Esophagus mucosa (tissue), 1 donor: ENCODE measurements at places on chromosomes 6 and 20.
A peak's percentile ranks its signal among the peaks of the same experiment; 100 is the strongest.

GRCh38 chr20:31515072-31515774, 981 bp downstream of the HM13 start:
- no peak for ATAC-seq

- ATAC-seq, result no peak
Measured at GRCh38 chr20:48685300-48685699, 142.5 kb downstream of the PREX1 start.

DNA sequence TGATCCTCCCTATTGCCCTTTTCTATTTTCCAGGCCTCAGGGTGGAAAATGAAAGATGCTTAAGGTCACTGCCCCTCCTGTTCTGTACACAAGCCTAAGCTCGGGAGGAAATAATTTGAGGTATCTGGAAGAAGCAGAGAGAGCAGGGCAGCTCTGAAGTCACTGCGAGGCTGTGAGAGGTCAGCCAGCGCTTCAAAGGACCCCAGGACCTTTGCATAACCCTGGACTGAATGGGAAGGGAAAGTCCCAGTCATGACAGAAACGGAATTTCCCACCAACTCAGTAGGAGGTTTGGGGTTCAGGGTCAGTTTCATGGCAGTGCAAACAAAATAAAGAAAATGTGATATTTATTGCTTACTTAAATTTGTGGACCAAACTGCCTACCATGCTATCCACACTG, 58.1 kb downstream of the LRFN2 start:
- no peak for ATAC-seq

DNA sequence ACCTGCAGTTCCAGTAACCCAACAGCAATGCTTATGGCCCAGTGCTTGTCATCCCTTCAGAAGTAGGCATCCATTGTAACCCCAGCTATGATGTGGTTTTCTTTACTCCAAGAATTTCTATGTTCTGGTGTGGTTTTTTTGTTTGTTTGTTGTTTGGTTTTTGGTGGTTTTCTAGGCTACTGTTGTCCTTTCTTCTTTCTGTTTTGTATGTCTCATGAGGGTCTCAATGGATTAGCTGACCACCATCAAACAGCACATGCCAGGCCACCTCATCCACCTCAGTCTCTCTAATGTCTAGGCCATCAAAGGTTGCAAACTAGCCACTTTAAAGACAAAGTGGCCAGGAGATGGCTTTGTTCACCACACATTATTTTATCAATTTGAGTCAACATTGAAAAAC, 59.4 kb upstream of the TMEM30A start:
- ATAC-seq, result no peak

DNA sequence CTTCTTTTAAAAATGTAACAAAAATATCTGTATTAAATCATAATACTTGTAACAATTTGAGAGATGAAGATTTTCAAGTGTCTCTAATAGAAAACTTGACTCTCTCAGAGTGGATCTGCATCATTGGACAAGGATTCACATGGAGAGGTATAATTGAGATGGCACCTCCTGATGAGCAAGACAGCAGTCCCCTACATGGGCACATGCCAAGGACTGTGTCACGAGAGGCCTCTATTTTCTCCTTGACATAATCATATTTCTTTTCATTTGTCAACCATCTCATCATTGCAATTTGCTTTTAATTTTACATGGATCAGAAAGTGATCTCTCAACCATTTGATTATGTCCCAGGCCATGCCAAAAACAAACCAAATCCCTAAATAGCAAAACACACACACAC, 206.8 kb upstream of the THEMIS start:
- no peak for ATAC-seq

DNA sequence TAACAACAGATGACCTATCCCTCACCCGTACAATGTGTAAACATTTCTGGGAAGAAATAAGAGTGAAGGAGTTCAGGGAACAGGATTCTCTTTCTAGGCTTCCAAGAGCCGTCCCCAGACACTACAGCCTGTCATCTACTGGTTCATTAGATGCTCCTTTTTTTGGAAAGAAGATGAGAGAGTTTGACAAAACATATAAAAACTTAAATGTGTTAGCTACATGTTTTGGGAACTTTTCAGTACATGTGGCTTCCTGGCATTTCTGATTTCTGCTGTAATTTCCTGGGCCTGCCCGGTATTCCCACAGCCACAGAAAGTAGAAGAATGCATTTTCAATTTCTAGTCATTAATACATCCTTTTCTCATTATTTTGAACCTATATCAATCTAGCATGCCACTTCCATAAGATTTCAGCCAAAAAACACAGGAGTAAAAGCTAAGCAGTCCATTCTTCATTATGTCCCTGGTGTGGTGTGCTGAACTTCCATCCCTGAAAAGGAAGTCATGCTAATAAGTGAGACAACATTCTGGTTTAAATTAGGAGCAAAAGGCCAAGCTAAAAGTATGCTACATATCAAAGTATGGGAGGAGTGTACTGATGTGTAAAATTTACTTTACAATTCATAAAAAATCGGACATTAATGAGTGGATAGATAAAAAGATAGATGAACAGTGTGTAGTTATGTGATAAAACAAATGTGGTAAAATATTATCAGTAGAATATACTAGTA, 198.2 kb downstream of the WDR27 start:
- no peak for ATAC-seq

DNA sequence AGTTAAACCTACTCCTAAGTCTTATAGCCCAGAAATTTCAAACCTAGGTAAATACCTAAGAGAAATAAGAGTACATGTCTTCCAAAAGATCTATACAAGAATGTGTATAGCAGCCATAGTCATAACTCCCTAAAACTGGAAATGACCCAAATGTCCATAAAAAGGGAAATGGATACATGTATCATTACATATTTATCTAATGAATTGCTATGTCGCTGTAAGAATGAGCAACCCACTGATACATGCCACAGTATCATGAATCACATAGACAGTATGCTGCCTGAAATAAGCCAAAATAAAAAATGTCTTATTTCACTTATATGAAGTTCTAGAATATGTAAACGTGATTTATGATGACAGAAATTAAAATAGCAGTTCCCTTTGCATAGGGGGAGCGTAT, 679.5 kb downstream of the MAFB start:
- ATAC-seq, result no peak

DNA sequence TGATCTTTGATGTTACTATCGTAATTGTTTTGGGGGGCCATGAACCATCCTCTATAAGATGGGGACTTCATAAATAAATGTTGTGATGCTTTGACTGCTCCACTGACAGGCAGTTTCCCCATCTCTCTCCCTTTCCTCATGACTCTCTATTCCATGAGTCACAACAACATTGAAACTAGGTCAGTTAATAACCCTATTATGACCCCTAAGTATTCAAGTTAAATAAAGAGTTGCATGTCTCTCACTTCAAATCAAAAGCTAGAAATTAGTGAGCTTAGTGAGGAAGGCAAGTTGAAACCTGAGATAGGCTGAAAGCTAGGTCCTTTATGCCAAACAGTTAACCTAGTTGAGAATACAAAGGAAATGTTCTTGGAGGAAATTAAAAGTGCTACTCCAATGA, 491.0 kb downstream of the HAO1 start:
- peak; percentile 22 for ATAC-seq

- ATAC-seq, result no peak
Measured at GRCh38 chr6:107555449-107555848, 65.5 kb downstream of the SOBP start.

- ATAC-seq, result no peak
Measured at GRCh38 chr6:92507552-92507951, 911.8 kb downstream of the EPHA7 start.

DNA sequence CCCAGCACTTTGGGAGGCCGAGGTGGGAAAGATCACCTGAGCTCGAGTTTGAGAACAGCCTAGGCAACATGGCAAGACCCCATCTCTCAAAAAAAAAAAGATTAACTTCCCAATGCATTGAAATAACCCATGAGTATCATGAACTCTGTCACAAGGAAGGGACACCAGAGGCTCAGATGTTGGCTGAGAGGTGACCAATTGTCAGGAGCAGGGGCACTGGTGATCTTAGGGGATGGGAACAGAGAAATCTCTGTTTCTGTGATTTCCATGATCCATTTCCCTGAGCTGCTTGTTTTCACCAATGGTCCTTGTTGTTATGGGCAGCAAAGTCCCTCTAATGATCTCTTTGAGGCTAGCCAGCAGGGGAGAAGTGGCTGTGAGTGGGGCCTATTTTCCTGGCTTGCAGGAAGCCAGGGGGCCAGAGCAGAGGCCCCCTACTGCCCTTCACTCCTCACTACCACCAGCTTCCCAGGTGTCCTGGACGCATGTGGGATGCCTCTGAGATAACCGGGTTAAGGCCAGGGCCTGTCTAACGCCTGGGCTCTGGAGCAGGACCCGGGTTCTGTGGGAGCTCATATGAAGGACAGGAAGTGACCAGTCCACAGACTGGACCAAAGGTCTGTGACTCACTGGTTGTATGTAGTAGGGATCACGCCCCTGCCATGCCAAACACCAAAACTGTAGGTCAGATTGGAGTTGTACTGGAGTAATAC, 54.4 kb downstream of the PCNA start:
- ATAC-seq, result no peak

DNA sequence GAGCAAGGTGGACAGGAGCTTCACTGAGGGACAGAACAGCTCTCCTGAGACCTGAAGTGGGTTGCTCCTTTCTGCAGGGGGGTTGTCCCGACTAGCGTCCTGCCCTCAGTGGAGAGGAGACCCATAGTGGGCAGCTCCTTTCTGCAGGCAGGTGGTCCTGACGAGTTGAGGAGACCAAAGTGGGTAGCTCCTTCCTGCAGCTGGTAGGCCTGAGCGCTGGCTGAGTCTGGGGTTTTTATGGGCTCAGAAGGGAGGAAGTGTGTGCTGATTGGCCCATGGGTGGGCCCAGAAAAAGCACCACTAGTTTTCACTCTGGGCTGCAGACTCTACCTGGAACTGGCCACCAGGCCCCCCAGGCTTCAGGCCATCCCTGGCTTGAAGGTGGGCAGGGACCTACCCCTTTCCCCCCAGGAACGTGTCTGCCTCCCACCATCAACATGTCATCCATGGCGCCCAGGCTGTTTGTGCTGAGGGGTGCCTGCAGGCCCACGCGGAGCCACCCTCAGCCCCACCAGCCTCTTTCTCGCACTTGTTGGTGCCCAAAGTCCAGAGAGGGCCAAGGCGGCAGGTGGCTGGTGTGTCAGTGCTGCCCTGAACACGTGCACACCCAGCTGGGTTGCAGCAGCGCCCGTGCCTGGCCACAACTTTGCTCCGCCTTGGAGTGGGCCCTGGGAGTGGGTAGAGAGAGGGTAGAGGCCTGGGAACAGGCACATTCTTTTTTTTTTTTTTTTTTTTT, 1.6 kb upstream of the DEK start:
- ATAC-seq, result no peak

DNA sequence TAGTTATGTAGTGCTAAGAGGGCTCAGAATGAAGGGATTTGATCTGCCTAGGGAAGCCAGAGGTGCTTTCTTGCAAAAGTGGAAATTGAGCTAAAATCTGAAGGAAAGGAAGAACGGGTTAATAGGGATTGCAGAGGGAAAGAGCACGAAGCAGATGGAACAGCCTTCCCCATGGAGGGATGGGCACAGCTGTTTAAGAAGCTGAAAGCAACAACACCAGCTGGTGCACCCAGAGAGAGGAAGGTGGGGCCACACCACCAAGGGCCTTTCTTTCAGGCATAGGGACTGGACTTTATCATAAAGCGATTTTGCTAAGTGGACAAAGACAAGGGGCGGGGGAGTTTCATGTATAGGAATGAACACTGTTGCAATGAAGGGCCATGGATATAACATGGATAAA, 65.8 kb upstream of the SNRPB2 start:
- no peak for ATAC-seq

DNA sequence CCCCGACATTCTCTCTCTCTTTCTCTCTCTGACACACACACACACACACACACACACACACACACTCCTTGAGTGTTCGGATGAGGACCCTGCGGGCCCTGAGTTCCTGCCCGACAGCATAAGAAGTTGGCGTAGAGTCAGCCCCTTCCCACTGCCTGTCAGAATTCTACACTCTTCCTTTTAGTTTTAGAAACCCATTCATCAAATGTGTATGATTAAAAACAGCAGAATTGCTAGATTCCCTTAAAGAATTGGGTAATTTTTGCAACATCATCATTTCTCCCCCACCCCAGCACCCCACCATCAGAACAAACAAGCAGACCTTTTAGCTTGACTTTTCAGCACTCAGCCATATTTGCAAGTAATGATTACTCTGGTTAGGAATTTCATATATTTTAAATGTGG, 322.8 kb downstream of the FARS2 start:
- no peak for ATAC-seq

DNA sequence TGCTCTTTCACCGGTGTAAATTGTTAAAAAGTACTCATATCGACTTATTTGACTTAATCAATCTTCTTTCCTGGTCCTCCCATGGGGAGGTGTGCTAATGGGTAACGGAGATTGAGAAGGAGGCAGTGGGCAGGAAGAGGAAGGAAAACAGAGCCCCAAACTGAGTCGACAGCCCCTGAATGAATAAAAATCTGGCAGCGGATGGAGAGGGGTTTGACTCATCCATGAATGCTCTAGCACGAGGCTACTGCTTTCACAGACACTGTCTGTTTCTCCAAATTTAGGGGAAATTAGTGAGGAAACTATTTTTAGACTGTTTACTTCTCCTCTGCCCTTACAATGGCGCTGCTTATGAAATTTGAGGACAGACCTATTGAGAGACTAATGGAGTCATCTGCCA, 142.2 kb upstream of the ATXN1 start:
- ATAC-seq, result peak; percentile 26

DNA sequence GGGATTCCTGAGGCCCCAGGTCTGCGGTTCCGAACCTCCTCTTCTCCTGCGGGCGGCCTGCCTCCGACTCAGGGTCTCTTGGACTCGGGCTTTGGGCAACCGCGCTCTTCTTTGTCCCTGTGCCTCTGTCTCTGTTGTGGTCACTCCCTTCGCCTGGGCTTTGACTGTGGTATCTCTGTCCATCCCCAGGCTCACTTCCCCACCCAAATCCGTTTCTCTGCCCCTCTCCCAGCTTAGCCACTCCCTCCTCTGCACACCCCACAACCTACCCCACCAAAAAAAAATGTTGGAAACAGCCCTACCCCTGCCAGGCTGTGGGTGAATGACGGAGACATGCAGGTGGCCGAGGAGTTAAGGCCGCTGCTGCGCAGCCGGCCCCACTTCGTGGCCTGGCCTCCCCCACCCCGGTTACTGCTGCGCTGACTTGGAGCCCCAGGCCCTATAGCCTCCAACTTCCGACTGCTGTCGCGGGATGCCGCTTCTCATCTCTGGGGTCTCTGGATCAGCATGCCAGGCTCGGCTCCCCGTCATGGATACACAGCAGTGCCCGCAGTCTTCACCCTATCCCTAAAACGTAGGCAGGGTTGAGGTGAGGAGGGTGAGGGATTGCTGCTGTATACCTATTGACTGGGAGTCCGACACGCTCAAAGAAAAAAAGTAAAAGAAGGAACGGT, 2.7 kb upstream of the MAFB start:
- no peak for ATAC-seq

GRCh38 chr6:43628393-43629103, 516 bp downstream of the GTPBP2 start:
- ATAC-seq, result peak; percentile 1

- ATAC-seq, result no peak
Measured at GRCh38 chr6:138818496-138819194, 22.8 kb downstream of the ECT2L start.

GRCh38 chr6:42366999-42367352, 84.8 kb downstream of the TRERF1 start:
- no peak for ATAC-seq

GRCh38 chr6:165661664-165662025, 1.4 kb downstream of the PDE10A start:
- ATAC-seq, result no peak
